ENCODE measurements at places on chromosomes 2 and 18. TPM values are rescaled to one million over a fixed set of nuclear protein-coding genes. Genes with fewer than 3 reads are reported as not detected.

GRCh38 chr2:181528441-181528840 is 71.3 kb downstream of the ITGA4 start:
- DNase-seq: no peak

GRCh38 chr2:37189452-37190153 is 1.1 kb upstream of the SULT6B1 start:
- peak; percentile 70 for DNase-seq

- DNase-seq: no peak
These were observed 52.1 kb downstream of the NEMP2 start for GRCh38 chr2:190482451-190482850.

GRCh38 chr2:85653996-85654395 is 14.0 kb downstream of the SFTPB start:
- no peak for DNase-seq

DNA sequence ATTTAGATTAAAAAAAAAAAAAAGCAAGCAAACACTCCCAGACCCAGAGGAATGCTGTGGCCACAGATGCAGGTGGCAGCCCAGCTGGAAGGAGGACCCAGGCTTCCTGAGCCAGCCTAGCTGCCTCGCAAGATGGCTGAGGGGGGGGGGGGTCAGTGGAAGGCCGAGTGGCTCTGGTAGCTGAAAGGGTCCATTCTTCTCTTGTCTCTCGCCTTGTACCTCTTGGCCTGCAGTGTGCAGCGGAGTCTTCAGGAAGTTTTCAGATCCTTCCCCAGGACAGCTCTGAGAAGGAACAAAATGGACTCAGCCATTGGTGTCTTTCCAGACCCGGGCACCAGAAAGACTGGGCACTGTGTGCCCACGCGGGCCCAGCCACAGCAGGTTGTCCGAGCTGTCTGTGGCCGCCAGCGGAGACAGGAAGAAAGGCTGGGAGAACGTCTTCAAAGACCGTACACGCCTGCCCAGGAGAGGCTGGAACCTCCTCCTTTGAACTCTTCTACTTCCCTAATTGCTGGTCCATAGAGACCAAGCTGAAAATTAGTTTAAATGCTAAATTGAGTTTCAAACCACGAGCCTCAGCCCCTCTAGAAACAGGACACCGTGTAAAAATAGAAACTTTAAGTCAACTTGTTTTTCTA is 21.3 kb downstream of the APCDD1 start:
- DNase-seq: no peak

DNA sequence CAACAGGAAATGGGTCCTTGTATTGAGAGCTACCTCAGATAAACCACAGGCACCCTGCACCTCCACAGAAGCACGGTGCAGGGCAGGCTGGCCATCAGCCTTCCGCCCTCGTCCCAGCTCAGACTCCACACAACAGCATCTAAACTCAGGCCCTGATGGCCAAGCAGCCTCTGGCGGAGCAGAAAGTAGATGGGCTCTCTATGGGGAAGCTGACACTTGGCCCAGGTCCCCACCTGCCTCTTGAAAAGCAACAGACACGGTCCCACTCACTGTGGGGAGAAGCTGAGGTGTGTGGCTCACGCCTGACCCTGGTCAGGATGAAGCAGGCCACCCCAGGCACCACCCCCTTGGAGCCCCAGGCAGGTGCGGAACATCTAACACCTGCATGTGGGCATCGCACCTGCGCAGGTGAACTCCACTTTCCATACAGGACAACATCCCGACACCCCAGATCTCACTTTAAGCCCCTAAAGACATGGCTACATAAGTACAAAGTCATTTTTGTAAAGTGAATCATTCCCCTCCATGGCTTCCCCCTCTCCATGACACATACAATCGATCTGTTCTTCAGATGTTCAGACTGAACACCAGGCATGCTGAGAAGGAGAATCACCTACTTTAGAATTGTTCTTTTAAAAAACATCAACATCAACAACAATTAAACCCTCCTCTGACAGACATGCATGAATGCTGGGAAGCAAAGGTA is 208.4 kb downstream of the ZBTB7C start:
- DNase-seq: no peak

GRCh38 chr2:18063826-18064470 is 185.5 kb downstream of the KCNS3 start:
- DNase-seq: no peak

The AQP12A gene
- not detected for total RNA-seq

The C1GALT1C1L gene
- 1.3 TPM for total RNA-seq

GRCh38 chr2:46771309-46771708 is 144.3 kb downstream of the MCFD2 start:
- DNase-seq: no peak

The TMEM37 gene
- 0.61 TPM for total RNA-seq

DNA sequence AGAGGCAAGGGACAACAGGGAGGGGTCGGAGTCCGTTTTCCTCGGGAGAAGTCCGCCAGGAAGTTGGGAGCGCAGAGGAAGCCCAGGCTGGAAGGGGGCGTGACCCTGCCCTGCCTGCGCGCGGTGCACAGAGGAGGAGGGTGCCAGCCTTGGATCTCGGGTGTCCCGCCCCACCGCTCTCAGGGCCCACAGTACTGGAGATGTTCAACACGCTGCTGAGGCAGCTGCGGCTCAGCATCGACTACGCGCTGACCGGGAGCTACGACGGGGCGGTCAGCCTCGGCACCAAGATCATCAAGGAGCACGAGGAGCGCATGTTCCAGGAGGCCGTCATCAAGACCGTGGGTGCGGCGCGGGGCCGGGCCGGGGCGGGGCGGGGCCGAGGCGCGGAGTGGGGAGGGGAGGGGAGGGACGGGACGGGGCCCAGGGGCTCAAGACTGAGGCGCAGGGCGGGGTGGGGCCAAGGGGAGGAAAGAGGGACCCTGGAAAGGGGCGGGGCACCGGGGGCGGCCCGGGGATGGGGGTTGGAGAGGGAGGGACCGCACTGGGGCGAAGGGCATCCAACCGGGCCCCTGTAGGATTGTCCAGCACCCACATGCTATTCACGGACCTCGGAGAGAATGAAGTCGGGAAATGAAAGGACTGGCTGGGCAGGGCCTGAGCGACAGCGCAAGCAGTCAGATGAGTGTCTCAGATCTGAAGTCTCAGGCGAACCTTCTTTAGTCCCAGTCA is 36.6 kb downstream of the POMC start:
- DNase-seq: peak; percentile 9

DNA sequence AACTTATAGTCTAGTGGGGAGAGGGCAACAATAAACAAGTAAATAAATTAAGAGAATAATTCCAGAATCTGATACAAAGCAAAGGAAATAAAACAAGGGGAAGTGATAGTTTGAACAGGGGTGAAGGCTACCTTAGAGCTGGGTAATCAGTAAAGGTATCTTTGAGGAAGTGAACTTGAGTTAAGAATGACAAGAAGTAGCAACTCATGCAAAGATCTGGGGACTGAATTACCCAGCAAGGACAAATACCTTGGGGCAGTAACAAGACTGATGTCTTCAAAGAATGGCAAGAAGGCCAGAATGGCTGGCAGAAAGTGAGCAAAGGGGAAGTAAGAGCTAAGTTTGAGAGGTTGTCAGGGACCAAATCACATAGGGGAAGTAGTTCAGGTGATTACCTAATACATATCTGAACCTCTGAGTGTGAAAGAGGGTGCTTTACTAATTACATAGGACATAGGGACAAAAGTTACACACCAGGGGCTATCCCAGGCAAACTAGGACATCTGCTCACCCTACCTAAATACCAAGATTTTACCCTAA is 244.6 kb upstream of the HNRNPA3 start:
- no peak for DNase-seq

- no peak for DNase-seq
These were observed 285.8 kb upstream of the REV1 start for GRCh38 chr2:99775585-99775984.

GRCh38 chr18:68244786-68245185 is 470.1 kb downstream of the TMX3 start:
- DNase-seq: no peak

The EFR3B gene
- total RNA-seq: 0.10 TPM

DNA sequence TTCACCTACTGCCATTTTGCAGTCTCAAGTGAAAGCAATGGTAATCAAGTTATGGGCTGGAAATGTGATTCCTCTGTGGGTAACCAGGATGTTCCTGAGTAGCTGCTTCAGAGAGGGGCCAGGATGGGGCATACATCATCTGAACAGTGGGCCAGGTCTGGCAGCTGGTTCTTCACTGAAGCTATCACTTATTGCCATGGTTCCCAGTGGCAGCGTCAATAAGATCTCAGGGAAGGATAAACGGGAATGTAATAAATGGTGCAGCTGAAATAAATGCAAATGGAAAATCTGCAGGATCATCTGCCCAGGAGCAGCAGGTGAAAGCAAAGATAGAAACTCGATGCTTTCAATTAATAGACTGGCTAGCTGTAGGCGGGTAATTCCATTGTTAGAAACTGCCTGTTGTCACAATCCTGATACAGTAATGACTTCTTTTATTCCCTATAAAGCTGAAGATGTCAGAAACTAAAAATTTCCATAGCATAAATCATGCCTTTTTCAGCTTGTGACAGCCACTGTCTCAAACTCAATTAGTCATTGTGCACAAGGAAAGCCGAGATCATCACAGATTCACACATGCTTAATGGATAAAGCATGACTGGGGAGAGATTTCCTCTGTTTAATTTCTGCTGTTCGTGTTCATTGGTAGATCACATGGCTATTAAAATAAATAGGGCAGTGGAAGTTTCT is 56.2 kb upstream of the CCDC85A start:
- no peak for DNase-seq

The MROH2A gene
- 0.33 TPM for total RNA-seq

DNA sequence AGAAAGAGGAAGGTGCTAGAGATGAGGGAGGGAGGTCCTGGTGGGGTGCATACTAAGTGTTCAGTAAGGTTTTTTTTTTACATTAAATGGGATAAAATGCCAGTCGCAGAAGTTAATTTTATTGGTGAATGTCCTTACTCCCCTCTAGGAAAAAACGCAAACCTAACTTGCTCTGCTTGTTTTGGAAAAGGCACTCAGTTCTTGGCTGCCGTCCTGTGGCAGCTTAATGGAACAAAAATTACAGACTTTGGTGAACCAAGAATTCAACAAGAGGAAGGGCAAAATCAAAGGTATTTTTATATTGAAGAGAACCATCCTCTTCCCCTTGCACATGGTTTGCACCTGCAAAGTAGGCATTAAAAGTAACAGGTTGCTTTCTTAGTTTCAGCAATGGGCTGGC is 12.7 kb upstream of the IL18R1 start:
- DNase-seq: no peak

GRCh38 chr2:201985728-201986462 is 47.8 kb upstream of the FZD7 start:
- no peak for DNase-seq

DNA sequence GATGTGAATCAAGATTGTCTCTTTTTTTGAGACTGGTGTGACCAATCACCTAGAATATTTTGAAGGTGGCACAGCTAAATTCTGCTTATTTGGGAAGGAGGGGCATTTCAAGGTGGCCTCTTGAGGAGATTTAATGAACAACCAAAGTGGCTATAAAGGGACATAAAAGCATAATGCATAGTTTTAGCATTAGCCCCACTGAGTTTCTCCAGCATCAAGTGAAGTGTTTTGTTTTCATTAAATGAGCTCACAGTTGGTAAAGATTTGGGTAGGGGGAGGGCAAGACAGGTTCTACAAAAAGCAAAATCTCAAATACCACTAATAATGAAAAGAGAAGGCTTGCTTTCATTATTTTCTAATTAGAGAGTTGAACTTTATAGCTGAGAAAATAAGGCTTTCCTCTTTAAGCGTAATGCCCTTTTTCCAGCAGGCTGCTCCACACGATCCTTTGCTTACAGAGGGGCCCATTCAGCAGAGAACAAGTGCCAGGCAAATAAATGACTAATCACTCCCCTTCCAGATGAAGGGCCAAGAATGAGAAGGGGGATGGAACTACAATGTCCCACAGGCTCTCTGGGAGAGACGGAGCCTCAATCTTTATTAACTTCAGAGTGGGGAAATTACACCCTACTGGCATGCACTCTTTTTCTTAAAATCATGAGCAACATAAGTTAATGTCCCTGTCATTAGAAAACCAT is 35.9 kb downstream of the LHCGR start:
- no peak for DNase-seq
